ENCODE measurements at places on chromosomes 3 and 15.

GRCh38 chr3:168414149-168414548, 318.4 kb upstream of the GOLIM4 start:
- no peak for DNase-seq

DNA sequence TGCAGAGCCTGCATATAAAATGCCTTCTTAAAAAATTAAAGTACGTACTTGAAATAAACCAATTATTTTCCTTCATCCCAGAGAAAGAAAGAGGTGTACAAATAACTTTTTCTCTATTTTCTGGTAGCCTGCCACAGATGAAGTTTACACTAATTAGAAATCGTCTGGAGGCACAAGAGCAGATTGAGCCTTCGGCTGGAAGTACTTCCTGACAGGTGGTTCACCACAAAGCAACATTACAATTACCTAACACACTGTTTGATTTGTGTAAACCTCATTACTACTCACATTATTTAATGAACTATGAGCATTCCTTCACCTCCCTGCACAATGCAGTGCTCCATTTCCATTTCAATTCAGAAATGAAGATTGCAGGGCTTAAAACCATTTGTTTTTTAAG, 856.1 kb downstream of the SI start:
- no peak for DNase-seq

- DNase-seq, result no peak
Measured at GRCh38 chr15:64566629-64567427, 106.5 kb downstream of the ZNF609 start.

DNA sequence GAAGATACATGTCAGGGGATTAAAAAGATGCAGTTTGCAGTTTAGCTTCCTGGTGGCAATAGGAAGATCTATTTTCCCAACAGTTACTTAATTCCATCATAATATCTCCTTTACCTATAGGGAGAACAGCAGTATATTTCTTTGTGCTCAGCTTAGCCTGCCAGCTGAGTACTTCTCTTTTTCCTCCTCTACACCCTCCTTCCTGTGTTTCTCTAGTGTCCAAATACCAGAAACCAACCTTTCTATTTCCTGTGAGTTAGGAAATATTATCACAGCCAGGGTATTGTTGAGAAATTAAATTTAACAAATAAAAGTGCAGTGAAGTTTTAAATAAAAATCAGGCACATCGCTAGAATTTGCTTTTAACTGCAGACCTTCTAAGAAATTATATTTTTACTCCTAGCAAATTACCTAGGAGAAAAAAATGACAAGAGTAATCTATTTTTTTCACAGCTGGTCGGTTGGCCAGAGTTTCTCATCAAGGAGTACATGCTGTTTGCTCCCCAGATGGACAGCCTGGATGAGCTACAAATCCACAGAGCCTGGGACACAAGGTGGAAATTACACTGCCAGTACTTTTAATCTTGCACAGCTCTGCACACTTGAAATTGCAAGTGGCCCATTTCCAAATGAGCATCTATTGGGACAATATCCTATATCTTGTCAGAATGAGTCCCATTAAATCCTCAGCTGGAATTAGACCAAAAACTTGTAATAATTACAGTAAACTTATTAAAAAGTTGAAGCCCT, 185.2 kb upstream of the CFAP20DC start:
- no peak for DNase-seq

DNA sequence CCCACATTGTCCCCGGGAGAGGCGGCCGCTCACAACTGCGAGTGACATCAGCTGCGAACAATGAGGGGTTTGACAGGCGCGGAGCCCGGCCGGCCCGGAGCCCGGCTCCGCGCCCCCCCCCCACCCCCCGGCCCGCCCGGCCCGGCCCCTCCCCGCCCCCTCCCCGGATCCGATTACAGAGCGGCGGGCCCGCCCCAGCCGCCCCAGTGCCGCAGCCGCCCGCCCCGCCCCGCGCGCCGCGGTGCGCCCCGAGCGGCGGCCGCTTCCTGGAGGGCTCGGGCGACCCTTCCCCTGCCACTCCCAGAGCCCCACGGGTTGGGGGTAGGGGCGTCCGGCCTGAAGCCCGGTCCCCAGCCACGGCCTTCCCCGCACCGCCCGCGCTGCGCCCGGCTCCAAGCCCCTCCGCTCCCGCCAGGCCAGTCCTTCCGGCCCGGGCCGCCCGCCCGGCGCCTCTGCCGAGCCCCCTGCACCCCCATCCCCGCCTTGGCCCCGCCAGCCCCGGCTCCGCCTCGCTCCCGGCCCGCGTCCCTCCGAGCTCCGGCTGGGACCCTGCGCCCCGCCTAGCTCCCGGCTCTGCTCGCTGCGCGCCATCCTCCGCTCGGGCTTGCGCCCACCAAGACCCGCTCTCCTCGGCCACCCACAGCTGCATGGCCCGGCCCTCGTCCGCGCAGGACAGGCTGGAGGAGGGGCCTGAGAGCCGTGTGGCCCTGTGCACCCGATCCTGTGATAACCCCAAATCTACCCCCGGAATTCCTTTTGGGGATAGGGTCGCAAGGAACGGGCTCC, at the start of gene PCBP4:
Gene PCBP4 (minus strand): TSS at position 71 of the 786 bp plus-strand sequence. CDS start 6,214 bp downstream, outside the sequence.
- peak; percentile 85 for DNase-seq

- no peak for DNase-seq
Measured at GRCh38 chr3:197064771-197065170, 35.2 kb upstream of the MELTF start.

- DNase-seq, result no peak
Measured at GRCh38 chr3:81769299-81769698, 7.9 kb upstream of the GBE1 start.

DNA sequence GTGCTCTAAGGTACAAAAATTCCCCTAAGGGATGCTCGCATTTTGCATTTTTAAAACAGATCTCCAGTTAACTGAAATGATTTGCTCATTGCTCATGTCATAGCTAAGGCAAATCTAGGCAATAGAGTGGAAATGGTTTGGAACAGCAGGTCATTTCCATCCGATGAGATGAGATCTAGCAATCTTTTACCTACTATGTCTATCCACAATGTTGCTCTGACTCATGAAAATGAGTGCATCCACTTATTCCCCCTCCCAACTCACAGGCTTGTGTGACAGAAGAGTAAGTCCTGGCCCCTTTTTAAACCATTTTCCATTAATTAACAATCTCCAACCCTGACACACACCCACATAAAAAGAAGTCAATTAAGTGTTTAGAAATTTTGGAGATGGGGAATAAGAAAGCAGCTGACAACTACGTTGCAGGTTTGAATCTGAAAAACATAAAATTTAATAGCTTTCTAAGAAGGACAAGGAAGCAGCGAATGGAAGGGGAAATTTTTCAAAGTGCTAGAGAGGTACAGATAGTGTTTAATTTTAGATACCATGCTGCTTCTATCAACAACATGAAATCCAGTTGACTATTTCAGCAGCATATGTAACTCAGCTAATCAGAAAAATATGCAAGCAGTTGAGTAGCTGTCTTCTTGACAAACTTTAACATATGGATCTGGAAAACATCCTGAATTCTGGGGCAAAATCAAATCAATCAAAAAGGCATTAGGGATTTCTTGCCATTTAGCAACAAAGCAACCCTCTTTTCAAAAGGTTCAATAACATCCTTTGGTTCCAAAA, 112.0 kb downstream of the TMCO5A start:
- DNase-seq, result no peak

DNA sequence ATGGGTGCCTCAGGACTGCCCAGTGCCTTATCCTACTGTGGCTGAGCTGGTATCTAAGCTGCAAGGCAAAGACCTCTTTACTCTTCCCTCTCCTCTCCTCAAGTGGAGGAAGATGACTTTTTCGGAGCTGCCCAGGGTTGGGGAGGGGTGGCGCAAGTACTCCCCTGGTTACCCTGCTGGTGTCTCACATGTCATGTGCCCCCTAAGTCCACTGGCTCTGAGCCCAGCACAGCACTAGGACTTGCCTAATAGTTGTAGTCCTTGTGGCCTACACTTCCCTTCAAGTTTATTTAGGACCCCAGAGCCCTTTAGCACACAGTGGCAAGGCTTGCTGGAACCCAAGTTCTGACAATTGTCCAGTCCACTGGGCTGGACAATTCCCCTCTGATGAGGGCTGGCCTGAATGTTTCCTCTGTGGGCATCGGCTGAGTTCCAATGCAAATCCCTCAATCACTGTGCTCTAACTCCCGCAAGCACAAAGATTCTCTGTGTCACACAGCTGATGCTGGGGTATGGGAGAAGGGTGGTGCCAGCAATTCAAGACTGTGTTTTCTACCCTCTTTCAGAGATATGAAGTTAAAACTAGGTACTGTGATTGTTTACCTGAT, 60.4 kb downstream of the UQCC5 start:
- DNase-seq, result peak; percentile 92

DNA sequence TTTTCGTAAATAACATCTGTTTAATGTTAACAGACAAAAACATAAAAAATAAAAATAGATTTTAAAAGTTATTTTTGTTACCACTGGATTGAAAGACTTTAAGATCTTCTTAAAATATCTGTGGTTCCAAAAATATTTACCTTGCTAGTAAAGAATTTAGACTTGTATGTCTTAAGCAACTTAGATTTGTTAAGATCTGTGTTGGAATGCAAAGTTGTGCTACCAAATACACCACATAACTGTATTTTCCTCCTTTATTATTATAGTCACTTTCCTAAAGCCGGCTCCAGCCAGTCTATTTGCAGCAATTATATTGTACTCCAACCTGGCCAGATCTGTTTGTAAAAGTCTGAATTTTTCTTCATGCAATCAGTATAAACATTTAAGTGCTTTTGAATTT, 63.7 kb downstream of the SPRED1 start:
- no peak for DNase-seq
